ENCODE measurements at places on chromosomes 12 and 14.
A peak's percentile ranks its signal among the peaks of the same experiment; 100 is the strongest.

GRCh38 chr12:93025145-93026103 is 96.3 kb upstream of the EEA1 start:
- DNase-seq, result peak; percentile 34

DNA sequence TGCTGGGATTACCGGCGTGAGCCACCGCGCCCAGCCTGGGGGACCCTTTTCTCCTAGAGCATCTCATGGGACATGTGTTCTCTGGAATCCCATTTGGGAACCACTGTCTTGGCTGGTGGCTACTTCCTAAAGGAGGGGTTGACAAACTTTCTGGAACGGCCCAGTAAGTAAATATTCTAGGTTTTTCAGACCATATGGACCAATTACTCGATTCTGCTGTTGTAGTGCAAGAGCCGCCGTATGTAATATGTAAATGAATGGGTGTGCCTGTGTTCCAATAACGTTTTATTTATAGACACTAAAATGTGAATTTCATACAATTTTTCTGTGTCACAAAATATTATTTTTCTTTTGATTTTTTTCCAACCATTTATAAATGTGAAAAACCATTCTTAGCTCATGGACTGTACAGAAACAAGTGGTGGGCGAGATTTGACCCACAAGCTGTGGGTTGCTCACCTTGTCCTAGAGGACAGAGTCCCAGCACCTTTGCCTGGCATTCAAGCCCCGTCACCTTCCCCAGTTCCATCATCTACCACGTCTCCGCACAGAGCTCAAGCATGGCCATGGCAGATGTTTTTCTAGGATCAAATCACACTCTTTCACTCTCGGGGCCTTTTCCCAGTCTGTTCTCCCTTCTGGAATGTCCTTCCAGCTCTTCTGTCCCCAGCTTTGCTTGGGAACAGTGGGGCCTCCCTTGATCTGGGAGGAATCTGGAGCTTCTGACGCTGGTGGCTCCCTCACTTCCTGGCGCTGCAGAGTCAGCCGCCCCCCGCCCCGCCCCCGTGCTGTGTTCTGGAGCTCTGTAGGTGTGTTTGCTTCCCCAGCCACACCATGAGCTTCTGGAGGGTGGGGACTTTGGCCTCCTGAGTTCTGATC is 17.9 kb upstream of the RCOR1 start:
- DNase-seq, result no peak

- DNase-seq, result no peak
Observed at GRCh38 chr12:26204612-26205289, 9.4 kb downstream of the SSPN start.

DNA sequence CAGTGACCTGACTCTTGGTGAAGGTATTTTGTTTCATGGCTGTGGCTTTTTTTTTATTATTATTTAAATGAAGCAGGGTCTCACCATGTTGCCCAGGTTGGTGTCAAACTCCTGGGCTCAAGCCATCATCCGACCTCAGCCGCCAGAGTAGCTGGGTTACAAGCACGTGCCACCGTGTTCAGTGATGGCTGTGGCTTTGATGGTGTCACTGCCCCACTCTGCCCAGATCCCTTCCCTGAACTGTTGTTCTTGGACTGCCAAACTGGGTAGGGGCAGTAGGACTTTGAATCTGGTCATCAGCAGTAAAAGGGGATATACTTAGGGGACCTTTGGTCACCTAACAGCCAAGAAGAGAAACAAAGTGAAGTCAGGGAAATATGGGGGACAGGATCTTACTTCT is 19.4 kb downstream of the B4GALNT3 start:
- no peak for DNase-seq

- DNase-seq, result no peak
Observed at GRCh38 chr14:35576260-35576659, 42.3 kb downstream of the INSM2 start.

GRCh38 chr14:36070031-36070719 is 106.3 kb downstream of the PTCSC3 start:
- DNase-seq, result peak; percentile 8

GRCh38 chr12:99976762-99977161 is 8.0 kb downstream of the ANKS1B start:
- DNase-seq, result no peak

- no peak for DNase-seq
Observed at GRCh38 chr12:12466157-12466556, 96.5 kb downstream of the DUSP16 start.

DNA sequence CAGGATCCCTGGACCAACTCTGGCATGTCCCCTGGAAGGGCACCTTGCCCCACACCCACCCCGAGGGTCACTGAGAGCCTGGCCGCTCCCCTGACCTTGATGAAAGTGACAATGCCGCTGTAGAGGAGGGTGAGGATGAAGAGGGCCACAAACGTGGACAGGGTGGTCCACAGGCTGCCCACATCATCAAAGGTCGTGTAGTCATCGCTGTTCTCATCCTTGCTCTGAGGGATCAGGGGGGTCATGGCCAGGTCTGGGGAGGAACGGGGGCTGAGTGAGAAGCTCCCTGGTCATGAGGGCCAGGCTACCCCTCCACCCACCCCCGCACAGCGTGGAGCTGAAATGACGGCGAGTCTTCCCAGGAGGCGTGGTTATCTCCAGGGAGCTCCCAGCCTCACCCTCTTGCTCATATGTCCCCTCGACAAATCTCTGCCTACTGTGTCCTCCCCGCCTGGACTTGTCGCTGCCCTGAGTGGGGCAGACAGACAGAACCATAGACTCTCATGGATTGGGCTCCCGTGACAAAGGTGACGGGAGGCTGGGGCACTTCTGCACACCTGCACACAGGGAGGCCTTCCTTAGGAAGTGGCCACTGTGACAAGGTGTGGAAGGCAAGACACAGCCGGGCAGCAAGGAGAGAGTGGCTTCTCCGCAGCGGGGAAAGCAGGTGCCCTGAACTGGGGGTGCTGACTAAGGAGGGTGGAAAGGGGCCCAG is 311.1 kb downstream of the TMEM121 start:
- no peak for DNase-seq

DNA sequence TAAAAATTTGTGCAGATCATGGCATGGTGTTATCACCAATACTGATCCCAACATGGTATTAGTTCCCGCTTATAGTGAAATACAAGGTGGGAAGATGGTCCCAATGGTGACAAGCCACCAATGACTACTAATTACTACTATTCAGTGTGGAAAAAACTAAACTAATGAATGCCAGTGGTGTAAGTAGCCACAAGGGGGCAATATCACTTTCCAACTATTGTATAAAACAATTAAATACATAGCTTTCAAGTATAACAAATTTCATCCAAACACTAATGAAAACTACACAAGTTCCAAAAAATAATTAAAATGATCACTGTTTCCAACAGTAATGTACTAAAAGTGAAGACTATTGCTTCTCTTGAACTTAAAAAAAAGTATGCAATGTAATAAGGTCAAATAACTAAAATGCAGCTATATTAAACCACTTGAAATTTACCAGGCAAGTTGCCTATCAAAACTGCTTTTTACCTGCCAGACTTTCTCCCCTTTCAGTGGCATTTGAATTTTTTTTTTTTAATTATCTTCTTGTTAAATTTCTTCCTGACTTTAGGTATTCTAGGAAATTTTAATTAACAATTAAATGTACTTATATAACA is 58.0 kb downstream of the PAPLN start:
- peak; percentile 22 for DNase-seq

- peak; percentile 42 for DNase-seq
Observed at GRCh38 chr14:75577729-75578101, 705 bp upstream of the FLVCR2 start.

- no peak for DNase-seq
Observed at GRCh38 chr12:43352001-43352400, 200.0 kb downstream of the ADAMTS20 start.

DNA sequence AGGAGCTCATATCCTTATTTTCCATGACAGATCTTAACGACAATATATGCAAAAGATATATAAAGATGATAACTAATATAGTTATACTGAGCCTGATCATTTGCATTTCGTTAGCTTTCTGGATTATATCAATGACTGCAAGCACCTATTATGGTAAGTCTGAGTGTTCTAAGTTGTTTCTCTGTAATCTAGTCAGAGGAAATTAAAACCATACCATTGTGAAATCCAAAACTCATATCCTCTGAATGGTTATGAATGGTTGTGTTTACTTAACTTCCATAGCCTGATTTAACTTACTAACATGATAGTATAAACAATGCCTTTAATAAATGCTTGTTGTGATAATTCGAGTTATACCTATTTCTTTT is 760 bp downstream of the TMEM19 start:
- DNase-seq, result no peak

GRCh38 chr14:76657846-76658245 is 103.4 kb upstream of the VASH1 start:
- DNase-seq, result no peak

DNA sequence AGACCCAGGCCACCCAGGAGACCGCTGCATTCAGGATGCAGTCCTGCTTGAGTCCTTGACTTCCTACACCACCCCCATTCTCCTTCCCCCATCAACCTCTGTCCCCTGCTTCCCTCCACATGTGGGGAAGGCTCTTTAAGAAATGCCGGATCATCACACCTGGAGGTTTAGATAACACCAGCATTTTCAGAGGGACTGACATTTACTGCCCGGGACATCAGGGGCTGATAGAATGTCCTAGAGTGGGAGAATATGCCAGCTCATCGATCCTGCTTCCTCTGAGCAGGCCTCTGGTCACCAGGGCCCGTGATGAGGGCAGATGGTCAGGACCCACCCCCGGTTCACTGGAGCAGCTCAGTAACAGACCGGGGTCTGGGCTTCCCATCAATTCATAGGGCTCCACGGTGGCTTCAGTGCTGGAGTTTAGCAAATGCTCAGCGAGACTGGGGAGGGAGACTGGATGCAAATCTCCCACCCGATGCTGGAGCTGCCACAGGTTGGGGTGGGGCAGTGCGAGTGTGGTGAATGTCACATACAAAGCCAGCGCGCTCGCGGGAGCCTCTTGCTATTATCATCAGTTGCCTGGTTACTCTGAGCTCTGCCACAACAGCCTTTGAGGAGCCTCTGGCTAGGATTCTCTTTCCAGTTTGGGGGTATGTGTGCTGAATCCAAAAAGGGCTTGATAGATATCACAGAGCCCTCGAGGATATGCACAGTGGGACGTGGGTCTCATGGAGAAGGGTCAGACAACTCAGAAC is 111.6 kb downstream of the RBM19 start:
- no peak for DNase-seq

- no peak for DNase-seq
Observed at GRCh38 chr12:25875661-25876060, 82.8 kb upstream of the RASSF8 start.

- DNase-seq, result no peak
Observed at GRCh38 chr14:20971705-20972021, 16.4 kb downstream of the RNASE2 start.

- no peak for DNase-seq
Observed at GRCh38 chr14:28635387-28635786, 131.2 kb upstream of the FOXG1 start.

DNA sequence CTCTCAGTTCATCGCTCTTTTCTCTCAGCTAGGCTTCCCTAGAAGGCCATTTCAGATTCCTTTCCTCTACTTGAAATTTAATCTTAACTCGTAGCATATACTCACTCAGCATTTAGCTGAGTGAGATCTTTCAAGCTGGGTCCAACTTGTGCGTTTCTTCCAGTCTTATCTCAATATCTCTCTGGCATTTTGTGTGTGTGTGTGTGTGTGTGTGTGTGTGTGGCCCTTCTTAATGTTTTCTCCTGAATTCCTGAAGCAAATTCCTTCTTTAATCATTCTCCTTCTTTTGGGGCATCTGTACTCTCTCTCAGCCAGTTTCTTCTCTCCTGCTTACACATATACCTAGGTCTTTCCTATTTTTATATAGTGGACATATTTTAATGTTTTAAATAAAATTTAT is 129.1 kb downstream of the KITLG start:
- no peak for DNase-seq

GRCh38 chr12:56159482-56160192 is 1.5 kb downstream of the MYL6 start:
- no peak for DNase-seq

- peak; percentile 23 for DNase-seq
Observed at GRCh38 chr14:35161231-35161630, 38.9 kb downstream of the PRORP start.

- no peak for DNase-seq
Observed at GRCh38 chr12:91205811-91206210, 23.2 kb upstream of the DCN start.

DNA sequence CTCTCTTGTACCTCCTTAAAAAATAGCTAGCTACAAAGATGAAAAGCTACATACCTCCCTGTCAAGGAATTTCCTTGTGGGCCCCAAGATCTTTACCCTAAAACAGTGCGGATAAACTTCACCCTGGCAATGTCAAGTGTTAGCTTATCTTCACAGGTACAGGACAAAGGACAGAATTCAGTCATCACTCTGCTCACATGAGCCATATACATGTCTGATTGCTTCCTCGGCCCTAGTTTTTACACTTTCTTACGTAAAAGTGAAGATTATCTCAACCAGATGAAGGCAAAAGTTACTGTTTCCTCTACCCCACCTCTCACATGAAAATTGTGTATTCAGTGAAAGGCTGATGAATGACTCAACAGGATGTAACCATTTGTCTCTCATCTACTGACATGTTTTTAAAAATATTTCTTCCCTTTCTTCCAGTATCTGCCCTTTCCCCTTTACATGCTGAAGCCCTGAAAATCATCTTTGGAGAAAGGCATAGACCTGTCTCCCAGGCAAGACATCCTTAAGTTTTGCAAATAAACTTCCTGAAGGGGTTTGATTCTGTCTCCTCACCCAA is 890.1 kb downstream of the GALC start:
- DNase-seq, result no peak

- peak; percentile 88 for DNase-seq
Observed at GRCh38 chr12:95805864-95806671, 15.5 kb upstream of the NTN4 start.

DNA sequence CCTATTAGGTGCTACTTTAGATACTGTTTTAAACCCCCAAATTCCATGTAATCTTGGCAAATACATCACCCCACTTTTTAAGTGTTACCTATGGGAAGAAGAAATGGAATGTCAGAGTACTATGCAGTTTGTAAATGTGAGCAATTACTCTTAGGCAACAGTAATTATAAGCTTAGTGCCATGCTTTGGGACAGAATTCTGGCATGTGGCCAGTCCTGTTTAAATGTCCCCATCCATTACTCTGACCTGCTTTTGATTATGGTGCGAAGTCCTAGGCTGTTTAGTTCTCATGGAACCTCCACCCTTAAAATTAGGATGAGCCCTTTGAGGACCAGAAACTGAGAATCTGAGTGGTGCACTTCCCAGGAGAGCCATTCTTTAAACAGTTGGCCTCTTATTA is 321.4 kb upstream of the RGS6 start:
- DNase-seq, result no peak

DNA sequence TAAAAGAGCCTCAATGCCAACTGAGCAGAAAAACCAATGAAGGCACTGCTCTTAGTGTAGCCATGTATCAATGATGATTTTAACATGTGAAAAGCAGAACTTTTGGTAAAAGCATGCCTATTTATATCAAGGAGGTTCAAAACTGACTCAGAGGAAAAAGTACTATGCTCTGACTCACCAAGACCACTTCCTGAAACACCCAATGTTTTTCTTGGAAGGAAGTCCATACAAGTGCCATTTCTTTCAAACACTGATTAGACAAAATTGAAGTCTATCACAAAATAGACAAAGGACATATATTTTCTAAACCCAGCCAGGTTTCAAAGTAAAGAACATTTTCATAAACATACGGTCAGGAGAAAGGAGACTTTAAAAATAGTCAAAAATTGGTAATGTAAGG is 88.6 kb downstream of the EPS8 start:
- peak; percentile 79 for DNase-seq

GRCh38 chr14:52878946-52879345 is 71.9 kb downstream of the FERMT2 start:
- DNase-seq, result no peak

- no peak for DNase-seq
Observed at GRCh38 chr14:41137741-41138140, 468.9 kb upstream of the LRFN5 start.

GRCh38 chr12:57126561-57126960 is 1.7 kb upstream of the LRP1 start:
- DNase-seq, result no peak

All from RCC 7860 (cell line).